ENCODE measurements at places on chromosomes 5 and 9.
A peak's percentile ranks its signal among the peaks of the same experiment; 100 is the strongest.

- DNase-seq = no peak
Measured at GRCh38 chr5:491856-492155, 32.4 kb downstream of the SLC9A3 start.

DNA sequence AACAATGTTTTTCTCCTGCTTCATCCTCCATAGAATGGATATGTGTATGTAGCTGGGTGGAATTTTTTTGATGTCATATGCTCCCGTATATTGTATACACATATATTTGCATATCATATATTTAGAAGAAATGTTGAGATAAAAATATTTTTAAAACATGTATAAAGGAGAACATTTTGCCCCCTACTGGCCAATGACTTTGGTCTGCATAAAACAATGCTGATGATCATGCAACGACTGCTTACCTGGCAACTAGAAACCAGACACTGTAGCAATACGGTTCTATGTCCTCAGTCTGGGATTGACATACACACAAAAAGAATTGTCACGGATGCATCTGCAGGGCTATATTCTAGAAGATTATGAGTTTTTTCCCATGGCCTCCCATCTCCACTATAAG, 503.6 kb downstream of the ELAVL2 start:
- DNase-seq = no peak

DNA sequence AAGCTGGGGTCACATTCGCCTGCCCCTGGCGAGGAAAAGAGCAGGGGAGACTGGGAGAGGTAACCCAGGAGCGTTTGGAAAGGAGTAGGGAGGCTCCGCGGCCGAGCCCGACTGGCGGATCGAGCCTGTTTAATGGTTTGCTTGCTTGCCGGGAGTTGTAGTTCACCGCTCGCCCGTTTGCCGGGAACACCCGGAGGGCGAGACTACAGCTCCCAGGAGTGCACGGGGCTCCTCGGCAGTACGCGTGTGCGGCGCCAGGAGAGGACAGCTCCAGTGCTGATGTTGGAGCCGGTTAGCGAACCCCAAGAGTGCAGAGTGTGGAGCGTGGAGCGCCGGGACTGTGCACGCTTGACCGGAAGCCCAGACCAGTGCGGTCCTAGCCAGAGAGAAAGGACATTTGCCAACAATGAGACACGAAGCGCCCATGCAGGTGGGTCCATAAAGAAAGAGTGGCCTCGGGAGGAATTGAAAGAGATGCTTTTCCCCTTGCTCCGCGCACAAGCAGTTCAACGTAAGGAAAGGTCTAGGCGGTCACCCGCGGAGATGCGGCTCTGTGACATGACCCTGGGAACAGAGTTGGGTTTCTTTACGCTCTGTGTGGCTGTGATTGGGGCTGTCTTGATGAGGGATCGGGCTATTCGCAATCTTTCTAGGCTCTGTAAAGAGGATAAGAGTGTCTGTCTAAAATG, at the start of gene RAB3C:
Gene RAB3C (plus strand): TSS at position 273 of the 689 bp plus-strand sequence. CDS start 134 bp downstream, at position 407.
- peak; percentile 92 for DNase-seq

DNA sequence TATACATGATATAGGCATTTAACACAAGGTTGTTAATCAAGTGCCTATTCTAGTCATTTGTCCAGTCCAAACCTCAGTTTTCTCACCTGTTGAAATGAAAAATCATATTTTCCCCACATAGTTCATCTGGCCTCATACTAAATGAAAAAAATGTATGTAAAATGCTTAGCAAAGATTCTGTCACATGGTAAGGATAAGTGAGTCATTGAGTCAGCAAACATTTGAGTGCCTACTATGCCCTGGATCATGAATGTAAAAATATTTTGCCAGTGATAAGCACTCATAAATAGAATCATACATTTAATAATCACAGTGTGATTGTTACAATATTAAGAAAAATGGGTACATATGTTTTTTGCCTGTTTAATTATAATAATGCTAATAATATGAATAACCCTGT, 181.2 kb upstream of the PAPPA start:
- no peak for DNase-seq

DNA sequence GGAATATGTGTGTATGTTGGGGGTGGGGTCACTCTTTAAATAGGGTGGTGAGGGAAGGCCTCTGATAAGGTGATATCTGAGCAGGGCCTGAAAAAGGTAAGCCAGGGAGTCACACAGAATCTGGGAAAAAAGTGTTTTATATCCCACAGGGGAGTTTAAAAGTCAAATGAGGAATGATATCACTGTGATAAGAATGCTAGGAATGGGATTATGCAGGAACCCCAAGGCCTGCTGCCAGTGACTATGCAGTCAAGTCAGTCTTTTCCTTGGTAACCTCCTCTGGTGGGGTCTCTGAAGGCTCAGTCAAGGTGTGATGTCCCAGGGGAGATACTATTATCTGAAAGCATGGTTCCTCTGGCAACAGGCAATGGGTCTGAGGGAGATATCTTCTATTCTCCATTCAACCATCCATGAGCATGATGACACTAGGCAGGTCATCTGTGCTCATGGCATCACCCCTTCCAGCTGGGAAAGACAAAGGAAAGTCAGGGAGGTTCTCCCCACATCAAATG, 53.5 kb downstream of the GRIA1 start:
- DNase-seq = no peak

GRCh38 chr5:179185256-179185940, 125.2 kb downstream of the ZNF354C start:
- no peak for DNase-seq

DNA sequence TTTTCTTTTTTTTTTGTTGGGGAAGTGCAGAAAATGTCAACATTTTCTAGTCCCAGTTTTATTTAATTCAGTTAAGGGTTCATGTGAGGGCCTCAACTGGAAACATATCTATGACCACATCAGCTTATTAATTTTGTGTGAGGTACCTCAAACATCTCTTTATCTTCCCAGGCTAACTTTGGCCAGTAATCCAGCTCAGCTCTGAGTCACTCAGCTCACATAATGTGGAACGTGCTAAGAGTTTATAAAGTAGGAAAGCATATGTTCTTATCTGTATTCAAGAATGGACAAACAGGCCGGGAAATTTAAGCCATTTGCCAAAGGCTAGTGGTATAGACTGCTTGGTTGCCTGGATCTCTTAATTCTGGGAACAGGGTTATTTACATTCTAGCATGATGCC, 118.4 kb downstream of the INSYN2B start:
- no peak for DNase-seq

DNA sequence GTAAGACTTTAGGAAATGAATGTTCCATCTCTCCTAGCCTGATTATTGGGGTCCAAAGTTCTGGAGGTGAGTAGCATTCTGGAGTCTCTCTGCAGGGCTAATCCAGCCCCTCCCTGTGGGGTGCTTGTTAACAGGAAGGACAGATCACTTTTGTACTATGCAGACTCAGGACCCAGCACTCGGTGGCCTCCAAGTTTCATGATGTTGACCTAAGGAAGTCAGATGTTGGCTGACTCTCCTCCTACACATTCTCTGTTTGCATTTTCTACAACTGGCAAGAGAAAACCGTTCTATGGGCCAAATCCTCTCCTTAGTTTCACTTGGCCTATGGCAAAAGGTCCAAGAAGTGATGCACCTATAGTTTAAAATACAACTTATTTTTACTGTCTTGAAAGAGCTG, 5.5 kb upstream of the PDE8B start:
- no peak for DNase-seq

- no peak for DNase-seq
Measured at GRCh38 chr9:68709291-68710110, 4.5 kb downstream of the PIP5K1B start.

GRCh38 chr5:135876146-135876545, 19.5 kb downstream of the IL9 start:
- no peak for DNase-seq

DNA sequence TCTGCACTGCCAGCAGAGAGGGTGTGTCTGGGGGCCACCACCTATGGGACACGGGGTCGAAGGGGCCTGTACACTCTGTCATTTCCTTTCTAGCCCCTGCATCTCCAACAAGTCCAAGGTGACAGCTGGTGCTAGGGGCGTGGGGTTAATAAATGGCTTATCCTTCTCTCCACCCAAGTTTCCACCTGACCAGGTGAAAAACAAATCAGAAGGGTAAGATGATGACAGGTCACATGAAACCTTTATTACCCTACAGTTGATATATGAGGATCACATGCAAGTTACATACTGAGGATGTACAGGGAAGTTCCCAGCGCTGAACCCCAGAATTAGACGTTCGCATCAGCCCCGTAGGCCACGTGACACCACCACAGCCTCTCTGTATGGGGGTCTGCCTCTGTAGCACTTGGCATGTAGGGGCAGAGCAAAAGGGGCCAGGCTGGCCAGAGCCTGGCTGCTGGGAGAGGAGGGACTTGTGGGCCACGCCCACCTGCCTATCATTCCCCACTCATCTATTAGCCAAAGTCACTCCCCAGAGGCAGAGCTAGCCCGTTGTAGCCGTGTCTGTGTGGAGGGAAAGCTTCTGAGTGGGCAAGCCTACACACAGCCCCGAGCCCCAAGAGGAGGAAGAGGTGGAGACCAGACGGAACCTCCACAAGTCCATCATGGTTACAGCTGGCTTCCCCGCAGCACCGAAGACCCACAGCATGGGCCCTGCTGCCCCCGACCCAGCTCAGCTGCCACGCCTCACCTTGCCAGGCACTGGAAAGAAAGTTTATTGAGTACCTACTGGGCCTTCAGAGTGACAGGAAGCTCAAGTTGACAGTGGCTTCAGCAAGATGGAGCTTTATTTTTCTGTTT, 2.2 kb downstream of the TMEM141 start:
- DNase-seq = no peak

DNA sequence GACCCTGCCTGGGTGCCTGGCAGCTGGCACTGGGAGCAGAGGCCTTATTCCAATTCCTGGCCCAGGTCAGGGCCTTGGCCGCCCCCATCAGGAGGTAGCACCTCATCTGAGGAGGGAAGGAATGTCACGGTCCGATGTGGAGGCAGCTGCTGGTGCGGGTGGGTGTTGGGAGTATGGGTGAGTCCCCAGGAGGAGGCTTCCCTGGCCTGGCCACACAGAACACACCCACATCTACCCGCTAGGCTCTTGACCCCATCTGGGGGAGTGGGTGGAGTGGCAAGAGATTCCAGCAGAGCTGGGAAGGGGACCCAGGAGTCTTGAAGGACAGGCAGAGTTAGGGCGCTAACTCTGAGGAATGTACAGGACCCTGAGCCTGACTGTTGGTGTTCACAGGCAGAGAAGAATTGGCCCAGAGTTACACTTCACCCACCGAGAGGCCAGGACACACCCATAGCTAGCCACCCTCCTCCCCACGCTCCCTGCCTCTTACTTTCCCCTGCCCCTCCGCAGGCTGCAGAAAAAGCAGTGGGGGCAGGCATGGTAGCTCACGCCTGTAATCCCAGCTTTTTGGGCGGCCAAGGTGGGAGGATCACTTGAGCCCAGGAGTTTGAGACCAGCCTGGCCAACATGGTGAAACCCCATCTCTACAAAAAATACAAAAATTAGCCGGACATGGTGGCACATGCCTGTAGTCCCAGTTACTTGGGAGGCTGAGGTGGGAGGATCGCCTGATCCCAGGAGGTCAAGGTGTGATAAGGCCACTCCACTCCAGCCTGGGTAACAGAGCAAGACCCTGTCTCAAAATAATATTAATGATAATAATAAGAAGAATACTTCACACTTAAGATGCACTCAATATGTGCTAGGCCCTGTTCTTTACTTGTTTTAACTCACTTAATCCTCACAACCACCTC, 6.0 kb downstream of the OLFML2A start:
- DNase-seq = no peak

DNA sequence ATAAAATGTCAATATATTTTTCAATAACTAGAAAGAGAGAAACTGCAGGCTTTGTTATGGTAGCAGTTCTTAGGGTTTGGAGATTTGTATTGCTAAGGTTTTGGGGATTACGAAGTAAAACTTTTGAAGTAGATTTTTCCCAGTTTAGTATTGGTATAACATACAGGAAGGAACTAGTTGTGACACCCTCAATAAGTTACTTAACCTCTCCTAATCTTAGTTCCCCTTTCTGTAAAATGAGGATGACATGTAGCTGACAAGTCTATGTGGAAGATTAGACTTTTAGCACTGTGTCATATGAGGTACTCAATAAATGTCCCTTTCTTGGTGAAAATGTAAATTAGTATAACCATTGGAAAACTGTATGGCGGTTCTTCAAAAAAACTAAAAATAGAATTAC, 73.4 kb upstream of the ATG10 start:
- DNase-seq = no peak

- no peak for DNase-seq
Measured at GRCh38 chr5:136994154-136994553, 505.0 kb downstream of the SPOCK1 start.

DNA sequence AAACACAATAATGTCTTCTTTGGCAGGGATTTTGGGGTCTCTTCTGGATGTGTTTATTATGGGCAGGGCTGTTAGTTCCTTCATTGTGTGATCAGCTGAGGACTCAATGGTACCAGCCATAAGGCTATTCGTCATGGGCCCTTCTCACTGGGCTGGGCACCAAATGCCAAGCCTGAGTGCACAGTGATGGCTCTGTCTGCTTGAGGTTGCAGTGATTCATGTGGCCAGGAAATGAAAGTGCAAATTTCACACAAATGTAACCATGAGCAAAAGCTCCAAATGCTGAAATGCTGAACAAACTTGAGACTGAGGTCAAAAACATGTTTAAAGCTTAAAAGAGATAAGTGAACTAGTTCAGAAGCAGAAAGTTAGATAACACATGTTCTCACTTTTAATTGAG, 191.0 kb downstream of the TARS1 start:
- no peak for DNase-seq
